NCI-H460 (cell line): ENCODE measurements at places on chromosomes 7 and 10. TPM values are rescaled to one million over a fixed set of nuclear protein-coding genes. Genes with fewer than 3 reads are reported as not detected.

IDI2 gene
- total RNA-seq: not detected in 2 replicates

IQUB gene
- total RNA-seq: 0.30 and 0.43 TPM in 2 replicates

DNA sequence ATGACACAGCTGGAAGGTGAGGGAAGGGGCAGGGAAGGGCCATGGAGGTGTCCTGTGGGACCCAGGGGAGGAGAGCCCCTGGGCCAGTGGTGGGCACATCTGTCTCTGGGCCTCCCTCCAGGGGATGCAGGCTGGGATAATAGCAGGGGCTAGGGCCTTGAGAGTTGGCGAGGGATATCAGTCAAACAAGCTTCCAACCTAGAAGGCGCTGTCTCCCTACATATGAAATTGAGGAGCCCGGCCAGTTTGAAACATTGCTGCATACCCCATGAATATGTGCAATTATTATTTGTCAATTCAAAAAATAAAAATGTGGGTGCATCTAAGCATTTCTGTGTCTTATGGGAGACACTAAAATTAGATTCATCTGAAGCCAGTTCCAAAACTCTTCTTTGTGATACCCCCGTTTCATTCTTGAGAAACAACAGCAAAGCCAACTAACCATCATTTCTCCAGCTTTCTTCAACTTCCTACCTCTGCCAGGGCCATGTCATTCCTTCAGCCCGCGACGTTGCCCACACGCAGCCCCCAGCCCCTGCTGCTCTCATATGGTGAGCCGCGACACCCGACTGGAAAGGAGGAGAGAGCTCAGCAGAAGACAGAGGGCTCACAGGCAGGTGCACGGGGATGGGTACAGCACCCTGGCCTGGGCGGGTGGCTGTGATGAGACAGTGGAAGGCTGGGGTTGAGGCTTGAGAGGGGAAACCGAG lies 418.7 kb downstream of the GLRX3 start:
- DNase-seq: no peak

DNA sequence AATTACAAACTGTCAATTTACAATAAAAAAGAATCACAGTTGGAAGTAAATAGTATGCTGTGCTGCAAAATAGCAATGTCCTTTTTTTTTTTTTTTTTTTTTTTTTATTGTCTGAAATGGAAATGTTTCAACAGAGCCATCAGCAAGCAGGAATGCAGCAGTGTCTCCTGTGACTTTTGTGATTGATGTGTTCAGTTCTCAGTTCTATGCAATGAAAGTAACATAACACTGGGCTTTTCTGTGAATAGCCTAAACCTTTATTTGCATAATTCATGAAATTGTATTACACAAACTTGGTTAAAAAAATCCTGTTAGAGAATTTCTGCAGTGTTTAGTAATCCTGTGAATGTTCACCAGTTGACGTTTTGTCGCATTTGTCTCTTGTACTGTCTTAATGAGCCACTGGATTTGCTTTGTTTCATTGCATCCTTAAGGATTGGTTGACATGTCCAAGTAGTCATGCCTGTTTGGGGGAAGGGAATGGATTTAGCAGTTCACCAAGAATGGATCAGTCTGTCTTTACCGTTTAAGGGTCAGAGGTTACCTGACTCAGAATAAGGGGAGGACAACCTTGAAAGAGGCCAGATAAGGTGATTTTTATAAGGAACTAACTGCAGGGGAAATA lies 192.7 kb downstream of the MLLT10 start:
- DNase-seq: no peak
